Stimulated activated CD4-positive, alpha-beta T cell treated with anti-CD3 and anti-CD28 coated beads, Interleukin-15, amount 100 ng/mL, for 48 hours (primary cell): ENCODE measurements at places on chromosomes 5 and 9.

- peak; percentile 18 for DNase-seq
Observed at GRCh38 chr9:7216004-7216841, 458.4 kb downstream of the KDM4C start.

- DNase-seq = no peak
Observed at GRCh38 chr9:73573235-73573634, 421.6 kb downstream of the ANXA1 start.

DNA sequence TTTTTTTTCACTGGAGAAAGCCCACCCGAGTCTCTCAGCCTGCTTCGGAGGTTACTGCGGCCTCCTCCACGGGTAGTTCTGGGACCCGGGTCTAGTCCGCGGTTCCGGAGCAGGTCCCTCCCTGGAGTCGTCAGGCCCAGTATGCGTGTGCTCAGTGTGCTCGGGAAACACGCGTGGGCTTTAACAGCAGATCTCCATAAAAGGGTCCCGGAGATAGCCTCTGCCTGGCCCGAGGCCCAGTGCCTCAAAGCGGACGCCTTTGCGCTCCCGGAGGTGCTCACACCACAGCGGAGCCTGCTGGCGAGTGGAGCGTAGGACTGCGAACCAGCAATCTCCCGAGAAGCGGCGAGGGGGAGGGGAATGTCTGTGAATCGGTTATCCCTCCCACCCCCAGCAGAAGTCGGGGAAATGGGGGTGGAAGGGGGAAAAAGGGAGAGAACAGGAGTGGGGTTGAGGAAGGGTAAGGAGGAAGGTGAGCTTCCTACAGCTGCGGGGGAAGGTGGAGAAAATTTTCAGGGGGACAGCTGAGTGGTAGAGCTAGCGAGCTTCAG lies 28.7 kb downstream of the CDKN2A start:
- no peak for DNase-seq

DNA sequence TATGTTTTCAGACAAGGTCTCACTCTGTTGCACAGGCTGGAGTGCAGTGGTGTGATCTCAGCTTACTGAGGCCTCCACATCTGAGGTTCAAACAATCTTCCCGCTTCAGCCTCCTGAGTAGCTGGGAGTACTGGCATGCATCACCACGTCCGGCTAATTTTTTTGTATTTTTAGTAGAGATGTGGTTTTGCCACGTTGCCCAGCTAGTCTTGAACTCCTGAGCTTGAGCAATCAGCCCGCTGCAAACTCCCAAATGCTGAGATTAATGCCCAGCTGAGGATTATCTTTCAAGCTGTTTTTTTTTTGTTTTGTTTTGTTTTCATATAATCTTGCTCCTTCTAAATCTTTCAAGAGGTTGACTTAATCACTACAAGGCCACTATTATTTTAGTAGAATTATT lies 47.3 kb upstream of the SLC28A3 start:
- DNase-seq = no peak

- no peak for DNase-seq
Observed at GRCh38 chr5:6029811-6030271, 348.5 kb downstream of the MED10 start.

DNA sequence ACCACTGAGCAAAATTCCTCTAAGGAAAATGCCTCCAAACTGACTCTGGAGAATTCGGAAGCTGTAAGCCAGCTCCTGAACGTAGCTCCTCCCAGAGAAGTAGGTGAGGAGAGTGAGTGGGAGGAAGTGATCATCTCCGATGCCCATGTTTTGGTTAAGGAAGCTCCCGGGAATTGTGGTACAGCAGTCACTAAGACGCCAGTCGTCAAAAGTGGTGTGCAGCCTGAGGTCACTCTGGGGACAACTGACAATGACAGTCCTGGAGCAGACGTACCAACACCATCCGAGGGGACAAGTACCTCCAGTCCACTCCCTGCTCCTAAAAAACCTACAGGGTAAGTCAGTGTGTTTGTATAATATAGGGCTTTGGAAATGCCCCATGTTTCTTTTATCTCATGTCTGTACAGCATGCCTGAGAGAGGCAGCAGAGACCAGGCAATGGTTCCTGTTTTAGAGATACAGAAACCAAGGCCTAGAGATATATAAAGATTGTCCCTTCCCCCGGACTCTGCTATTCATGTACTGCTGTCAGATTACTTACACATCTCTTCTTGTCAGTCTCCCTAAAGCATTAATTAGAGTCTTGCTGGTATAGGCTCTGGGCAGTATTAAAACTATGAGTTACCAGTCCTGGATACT lies 23.9 kb downstream of the HMGXB3 start:
- no peak for DNase-seq

DNA sequence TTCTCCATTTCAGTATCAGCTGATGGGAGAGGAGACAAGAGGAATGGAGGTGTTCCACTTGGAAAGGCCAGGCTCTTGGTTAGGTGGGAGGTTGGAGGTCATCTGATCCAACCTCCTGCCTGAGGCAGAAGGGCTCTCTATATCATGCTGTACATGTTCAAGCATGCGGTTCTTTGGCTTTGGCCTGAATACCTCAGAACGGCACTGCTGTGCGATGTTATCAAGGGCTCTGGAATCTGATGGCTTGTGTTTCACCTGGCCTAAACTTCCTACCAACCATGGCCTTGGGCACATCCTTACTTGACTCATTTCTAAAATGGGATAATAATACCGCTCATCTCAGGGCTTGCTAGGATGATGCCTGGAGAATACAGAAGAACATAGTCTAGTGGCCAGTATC lies 90.1 kb upstream of the FAM169A start:
- no peak for DNase-seq

GRCh38 chr5:96645091-96645490 lies 17.1 kb upstream of the CAST start:
- DNase-seq = no peak

DNA sequence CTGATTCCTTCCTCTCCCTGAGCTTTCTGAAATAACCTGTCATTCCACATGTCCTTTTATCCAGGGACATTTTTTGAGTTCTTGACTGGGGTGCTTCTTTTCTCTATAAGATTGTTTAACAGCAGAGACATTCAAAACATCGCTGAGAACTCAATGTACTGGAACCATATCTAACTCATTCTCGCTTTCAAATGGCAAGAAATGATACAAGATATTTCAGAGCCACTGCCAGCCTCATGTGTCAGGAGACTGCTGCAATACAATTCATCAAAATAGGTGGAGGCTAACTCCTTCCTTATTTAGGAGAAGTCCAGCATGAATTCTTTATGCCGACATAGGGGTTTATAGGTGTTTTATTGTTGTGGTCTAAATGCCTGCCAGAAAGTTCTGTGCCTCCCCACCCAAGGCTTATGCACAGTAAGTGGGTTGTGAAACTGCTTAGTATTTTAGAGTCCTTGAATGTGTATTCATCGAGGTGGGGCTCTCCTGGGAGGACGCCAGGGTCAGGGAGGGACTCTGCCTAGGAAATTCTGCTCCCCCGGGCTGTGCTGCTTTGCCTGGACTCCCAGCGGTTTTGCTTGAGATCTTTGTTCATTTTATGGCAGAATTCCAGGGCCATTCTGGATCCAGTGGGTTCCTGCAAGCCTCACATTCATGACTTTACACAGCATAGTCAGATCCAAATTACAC lies 53.9 kb downstream of the ZNF474 start:
- no peak for DNase-seq

DNA sequence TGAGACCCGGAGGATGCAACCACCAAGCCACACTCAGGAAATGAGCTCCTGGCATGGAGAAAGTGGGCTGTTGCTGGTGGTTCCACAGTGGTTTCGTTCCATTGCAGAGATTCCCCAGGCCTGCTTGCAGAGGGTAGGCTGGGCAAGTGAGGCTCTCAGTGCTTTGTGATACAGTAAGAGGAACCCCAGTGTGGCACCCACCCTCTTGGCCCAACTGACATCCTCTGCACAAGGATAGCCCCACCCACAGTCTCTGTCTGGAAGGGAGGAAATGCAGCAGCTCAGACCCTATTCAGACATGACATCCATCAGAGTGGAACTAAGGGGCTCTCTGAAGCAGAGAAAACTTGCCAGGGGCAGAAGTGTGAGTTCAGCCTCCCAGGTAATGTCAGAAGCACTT lies 69.6 kb upstream of the FSTL4 start:
- DNase-seq = no peak

DNA sequence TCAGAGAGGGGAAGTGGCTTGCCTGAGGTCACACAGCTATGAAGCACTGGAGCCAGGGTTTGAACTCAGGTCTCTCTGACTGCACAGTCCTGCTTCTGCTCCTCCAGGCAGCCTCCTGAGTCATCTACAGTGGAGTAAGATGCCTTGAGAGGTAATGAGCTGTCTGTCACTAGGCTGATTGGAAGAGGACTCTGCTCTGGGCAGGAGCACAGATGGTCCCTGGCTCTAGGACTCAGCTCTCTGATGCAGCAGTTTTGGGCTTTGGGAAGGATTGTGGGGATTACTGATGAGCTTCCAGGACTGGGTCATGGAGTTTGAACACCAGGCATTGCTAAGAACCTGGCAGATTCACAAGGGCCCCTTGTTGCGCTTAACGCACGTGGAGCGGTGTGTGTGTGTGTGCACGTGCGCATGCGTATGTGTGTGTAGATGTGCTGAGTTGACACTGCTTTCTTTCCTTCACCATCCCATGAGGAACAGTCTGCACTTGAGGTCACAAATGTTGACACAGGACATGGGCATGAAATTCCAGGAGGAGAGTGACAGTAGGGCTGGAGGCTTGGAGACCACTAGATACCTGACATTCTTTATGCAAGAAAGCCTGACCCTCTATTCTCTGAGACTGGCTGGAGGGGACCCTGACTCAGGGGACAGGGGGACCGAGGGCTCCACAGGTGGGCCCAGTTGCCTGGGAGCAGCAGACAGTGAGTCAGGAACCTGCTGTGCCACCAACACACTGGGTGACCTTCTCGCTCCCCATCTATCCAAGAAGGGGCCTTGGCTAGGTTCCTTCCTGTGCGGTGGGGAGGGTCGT lies 170.5 kb downstream of the RGS3 start:
- no peak for DNase-seq

DNA sequence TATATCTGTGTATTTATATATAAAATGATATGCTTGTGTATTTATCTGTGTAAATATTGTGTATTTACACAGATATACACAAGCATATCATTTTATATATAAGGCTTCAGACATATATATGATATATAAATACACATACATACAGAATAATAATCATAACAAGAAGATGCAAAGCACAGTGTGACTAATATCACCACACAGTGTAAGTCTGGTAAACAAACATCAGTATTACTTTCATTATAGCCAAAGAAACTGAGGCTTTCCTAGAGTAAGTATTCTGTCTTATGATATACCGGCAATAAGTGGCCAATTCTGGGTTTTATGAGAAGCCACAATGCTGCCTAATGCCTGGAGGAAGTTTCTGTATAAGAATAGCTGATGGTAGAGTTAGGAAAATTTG lies 29.9 kb upstream of the RAPGEF6 start:
- no peak for DNase-seq

GRCh38 chr9:121262953-121263352 lies 5.0 kb upstream of the GSN start:
- DNase-seq = no peak

DNA sequence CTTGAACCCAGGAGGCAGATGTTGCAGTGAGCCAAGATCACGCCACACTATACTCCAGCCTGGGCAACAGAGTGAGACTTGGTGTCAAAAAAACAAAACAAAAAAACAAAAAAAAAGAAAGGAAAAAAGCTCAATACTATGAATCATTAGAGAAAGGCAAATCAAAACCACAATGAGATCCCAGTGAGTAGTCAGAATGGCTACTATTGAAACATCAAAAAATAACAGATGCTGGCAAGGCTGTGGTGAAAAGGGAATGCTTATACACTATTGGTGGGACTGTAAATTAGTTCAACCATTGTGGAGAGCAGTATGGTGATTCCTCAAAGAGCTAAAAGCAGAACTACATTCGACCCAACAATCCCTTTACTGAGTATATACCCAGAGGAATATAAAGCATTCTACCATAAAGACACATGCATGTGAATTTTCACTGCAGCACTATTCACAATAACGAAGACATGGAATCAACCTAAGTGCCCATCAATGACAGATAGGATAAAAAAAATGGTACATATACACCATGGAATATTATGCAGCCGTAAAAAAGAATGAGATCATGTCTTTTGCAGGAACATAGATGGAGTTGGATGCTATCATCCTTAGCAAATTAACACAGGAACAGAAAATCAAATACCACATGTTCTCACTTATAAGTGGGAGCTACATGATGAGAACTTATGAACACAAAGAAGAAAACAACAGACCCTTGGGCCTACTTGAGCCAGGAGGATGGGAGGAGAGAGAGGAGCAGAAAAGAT lies 81.9 kb upstream of the ARRDC3 start:
- DNase-seq = no peak

GRCh38 chr5:145983446-145983845 lies 47.1 kb downstream of the SH3RF2 start:
- DNase-seq = no peak

DNA sequence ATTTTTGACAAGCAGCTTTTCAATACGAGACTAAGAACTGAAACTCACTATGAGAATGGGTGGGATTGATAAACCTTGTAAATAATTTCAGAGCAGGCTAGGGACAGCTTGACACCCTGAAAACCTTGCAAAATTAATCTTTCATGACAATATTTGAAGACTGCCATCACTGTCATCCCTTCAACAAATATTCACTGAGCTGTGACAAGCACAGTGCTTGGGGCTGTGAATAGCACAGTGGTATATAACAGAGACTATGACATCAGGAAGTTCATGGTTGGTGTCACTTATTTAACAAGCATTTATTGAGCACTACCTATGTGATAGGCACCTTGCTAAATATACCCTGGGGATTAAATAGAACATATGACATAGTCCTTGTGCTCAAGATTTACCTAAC lies 741.0 kb upstream of the RIOK2 start:
- no peak for DNase-seq

- no peak for DNase-seq
Observed at GRCh38 chr9:108746864-108747263, 108.9 kb downstream of the ACTL7B start.

- DNase-seq = no peak
Observed at GRCh38 chr5:157554179-157555036, 21.2 kb downstream of the ADAM19 start.

GRCh38 chr5:54476682-54477081 lies 21.2 kb downstream of the HSPB3 start:
- no peak for DNase-seq

DNA sequence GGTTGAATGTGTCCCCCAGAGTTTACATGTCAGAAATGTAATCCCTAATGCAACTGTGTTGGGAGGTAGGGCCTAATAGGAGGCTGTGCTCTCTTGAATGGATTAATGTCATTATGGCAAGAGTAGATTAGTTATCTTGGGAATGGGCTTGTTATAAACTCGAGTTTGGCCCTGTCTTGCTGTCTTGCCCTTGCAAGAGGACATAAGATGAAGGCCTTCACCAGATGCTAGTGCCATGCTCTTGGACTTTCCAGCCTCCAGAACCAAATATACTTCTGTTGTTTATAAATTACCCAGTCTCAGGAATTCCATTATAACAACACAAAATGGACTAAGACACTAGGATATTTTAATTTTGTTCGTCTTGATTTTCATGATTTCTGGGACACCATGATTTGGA lies 5.4 kb downstream of the PIK3R1 start:
- no peak for DNase-seq
